Stimulated activated CD4-positive, alpha-beta T cell treated with anti-CD3 and anti-CD28 coated beads, Interleukin-4, amount 100 ng/mL, for 48 hours (primary cell): ENCODE measurements at places on chromosomes 2 and 18.
A peak's percentile ranks its signal among the peaks of the same experiment; 100 is the strongest.

DNA sequence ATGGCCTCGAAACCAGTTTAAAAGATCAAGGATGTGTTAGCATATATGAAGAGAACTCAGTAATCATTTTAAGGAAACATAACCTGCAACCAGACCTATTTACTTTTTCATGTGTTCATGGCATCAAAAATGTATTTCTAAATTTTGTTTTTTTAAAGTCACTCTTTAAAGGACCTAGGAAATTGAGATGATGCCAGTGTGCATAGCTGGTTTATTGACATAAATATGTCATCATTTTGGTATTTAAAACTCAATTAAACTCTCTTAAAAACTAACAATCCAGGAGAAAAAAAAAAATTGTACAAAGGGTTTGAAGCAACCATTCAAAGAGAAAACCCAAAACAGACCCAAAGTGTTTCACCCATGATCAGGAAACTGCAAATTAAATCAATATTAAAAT is 198.9 kb upstream of the RND3 start:
- no peak for DNase-seq

DNA sequence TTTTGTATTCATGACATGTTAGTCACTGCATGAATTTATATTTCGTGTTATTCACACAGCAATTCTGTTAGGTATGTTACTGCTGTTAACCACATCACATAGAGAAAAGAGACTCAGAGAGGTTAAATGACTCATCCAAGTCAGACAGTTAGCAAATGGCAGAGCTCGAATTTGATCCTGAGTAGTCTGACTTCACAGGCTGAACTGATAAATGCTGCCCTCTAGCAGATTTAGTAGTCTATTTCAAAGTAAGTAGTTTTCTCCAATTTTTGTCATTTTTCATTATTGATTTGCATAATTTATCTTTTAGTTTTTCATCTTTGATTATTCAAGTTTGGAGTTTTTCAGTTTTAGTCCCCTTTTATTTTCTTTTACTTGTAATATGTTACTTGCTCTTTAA is 58.3 kb downstream of the WDR7 start:
- DNase-seq: peak; percentile 9

- no peak for DNase-seq
Observed at GRCh38 chr18:67132919-67133318, 383.6 kb downstream of the DSEL start.

GRCh38 chr2:219249203-219249980 is 3.7 kb upstream of the TUBA4B start:
- DNase-seq: no peak

GRCh38 chr2:39175026-39175812 is 54.4 kb upstream of the SOS1 start:
- DNase-seq: no peak

GRCh38 chr2:8285081-8285480 is 396.8 kb upstream of the ID2 start:
- DNase-seq: no peak

DNA sequence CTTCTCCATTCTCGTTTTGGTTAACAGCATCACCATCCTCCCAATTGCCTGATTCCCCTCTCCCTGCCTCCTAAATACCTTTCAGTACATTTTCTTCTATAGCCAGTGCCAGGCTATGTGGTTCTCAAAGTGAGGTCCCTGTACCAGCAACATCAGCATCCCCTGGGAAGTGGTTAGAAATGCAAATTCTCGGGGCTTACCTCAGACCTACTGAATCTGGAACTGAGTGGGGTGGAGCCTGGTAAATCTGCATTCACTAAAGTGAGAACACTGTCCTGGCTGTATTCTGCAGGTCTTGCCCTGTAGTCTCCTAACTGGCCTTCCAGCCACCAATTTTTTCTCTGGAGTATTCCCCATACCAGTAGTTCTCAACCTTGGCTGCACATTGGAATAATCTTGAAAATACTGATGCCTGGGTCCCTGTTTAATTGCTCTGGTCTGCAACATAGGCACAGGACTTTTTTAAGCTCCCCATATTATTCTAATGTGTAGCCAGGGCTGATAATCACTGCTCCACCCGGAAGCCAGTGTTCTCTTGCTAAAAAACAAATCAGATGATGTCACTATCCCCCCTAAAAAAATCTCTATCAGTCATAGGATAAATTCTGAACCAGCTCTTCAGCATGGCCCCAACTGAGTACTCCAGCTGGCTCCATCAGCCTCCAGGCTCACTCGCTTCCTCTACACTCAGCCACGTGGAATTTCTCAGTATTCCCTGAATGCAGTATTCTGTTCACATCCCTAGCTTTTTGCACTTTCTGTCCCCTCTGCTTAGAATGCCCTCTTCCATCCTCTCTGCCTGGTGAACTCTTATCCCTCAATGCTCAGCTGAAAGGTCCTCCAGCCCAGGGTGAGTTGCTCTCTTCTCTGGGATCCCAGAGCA is 98.4 kb downstream of the CDK15 start:
- DNase-seq: no peak

- no peak for DNase-seq
Observed at GRCh38 chr2:163353551-163353950, 382.3 kb downstream of the FIGN start.

GRCh38 chr2:217573571-217573970 is 429.2 kb downstream of the TNS1 start:
- no peak for DNase-seq

GRCh38 chr2:219142329-219142728 is 18.3 kb downstream of the NHEJ1 start:
- no peak for DNase-seq

GRCh38 chr2:143378996-143379395 is 249.8 kb downstream of the ARHGAP15 start:
- DNase-seq: no peak

DNA sequence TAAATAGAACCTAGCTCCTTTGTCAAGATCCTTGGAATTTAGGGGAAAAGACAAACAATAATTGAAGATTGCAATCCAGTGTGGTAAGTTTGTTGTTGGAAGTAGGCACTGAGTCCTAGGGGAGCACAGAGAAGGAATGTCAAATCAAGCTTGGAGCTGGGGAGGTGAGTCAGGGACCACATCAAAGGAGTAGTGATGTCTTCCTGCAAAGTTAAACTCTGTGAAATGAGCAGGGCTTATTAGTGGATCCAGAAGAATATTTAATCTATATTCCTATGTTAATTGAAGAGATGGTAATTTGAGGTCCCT is 41.7 kb upstream of the NABP1 start:
- DNase-seq: no peak

DNA sequence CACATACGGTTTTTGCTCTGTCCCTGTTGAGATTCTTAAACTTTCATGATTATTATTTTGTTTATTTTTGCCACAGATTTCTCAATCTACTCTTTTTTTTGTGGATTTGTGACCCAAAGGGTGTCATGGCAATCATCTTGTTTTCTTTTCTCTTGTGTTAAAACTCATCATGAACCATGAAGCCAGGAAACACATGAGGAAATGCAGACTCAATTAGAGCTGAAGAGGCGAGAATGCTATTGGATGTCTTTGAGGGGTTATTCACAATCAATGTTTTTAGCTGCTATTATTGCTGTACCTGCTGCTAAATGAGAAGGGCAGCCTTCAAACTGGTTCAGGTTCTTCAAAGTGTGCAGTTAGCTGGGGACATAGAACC is 99.5 kb upstream of the MMADHC start:
- DNase-seq: no peak

- DNase-seq: no peak
Observed at GRCh38 chr2:12261986-12262680, 454.6 kb upstream of the TRIB2 start.

DNA sequence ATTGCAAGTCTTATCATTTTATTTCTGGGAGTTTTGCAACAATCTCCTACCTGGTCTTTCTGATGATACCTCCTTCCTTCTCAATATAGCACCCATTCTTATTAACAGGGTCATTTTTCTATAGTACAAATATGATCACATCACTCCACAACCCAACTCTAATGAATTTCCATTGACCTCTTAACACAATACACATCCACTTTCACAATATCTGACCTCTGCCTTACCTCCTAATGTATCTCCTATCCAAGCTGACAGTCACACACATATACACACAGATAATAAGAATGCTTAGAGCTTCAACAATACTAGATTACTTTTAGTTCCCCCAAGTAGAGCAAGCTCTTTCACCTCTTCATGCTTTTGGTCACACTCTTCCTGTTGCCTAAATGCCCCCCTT is 40.9 kb downstream of the EVA1A start:
- no peak for DNase-seq

DNA sequence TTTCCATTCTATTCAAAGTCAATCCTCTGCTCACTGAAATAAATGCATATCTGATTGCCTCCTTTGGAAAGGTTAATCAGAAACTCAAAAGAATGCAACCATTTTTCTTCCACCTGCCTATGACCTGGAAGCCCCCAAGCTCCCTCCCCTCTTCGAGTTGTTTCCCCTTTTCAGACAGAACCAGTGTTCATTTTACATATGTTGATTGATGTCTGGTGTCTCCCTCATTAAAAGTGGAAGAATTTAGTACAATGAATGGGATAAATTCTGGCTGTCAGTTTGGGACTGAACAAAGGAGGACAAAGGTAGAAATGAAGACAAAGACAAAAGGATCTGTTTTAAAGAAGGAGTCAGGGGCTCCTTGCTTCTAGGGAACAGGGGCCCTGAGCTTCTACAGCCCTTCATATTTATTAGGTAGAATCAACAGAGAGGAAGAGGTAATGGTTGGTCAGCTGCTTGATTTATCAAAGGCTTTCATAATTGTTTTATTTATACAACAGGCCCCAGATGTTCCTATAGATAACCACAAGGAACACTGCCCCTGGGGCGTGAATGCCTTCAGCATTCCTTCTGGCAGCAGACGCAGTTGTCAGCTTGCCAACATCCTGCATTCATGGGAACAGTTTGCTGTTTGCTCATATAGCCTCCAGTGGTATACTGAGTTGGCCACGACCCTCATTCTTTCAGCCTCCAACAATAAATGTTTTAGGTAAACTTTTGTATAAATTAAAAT is 949.8 kb upstream of the LRATD1 start:
- DNase-seq: no peak

- no peak for DNase-seq
Observed at GRCh38 chr2:26164231-26164630, 8.7 kb upstream of the GAREM2 start.

DNA sequence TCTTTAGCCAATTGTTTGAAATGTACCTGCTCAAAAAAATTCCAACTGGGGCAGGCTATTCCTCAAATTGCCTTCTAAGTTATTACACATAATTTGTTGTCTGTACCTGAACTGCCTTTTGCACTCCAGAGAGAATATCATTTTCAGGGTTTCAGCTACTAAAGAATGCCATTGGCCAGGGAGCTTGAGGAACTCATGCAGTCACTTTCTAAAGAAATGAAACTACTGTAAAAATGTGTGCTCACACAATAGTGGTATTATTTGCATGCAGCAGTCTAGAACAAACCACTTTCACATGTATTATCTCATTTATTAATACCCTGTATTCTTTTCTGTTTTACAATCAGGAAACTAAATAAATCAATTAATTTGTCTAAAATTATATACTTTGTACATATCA is 152.2 kb downstream of the PID1 start:
- no peak for DNase-seq

DNA sequence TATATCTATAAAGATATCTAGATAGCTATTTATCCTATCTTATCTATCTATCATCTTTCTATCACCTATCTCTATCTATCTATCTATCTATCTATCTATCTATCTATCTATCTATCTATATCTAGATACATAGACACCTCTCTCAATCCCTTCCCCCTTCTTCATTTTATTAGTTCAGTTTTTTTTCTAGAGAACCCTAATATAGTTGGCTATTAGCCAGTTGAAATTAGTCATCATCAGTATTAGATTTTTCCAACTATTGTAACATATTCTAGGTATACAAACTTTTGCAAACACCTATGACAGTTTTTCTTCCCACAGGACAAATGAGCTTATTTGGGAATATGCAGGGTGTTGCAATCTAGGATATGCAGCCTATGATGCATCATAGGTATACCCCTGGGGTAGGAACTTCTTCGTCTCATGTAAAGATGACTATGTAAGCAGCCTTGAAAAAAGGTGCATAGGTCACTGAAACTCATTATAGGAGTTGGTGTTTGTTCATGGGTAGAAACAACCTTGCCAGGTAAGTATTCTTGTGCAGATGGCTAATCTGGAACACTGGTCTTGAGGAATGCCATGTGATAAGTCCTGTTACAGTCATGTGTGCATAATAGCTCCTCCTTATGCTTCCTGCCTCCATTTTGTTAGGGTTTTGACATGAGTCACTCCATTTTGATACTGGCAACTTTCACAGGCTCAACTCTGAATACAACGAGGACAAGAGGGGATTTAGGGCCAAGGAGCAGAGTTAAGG is 160.7 kb upstream of the ZSWIM2 start:
- DNase-seq: no peak
